Activated effector memory CD4-positive, alpha-beta T cell treated with anti-CD3 and anti-CD28 coated beads, Interleukin-2, amount 50 U/mL, for 16 hours (primary cell): ENCODE measurements at places on chromosomes 4 and X.

GRCh38 chrX:6134255-6134654 is 94.4 kb downstream of the NLGN4X start:
- no peak for DNase-seq

GRCh38 chr4:88697141-88697540 is 488 bp downstream of the NAP1L5 start:
- no peak for DNase-seq

- peak; percentile 91 for DNase-seq
Measured at GRCh38 chr4:7802093-7802726, 137.5 kb downstream of the AFAP1 start.

- DNase-seq, result peak; percentile 66
Measured at GRCh38 chrX:47662144-47662657, 3.2 kb upstream of the UXT start.

DNA sequence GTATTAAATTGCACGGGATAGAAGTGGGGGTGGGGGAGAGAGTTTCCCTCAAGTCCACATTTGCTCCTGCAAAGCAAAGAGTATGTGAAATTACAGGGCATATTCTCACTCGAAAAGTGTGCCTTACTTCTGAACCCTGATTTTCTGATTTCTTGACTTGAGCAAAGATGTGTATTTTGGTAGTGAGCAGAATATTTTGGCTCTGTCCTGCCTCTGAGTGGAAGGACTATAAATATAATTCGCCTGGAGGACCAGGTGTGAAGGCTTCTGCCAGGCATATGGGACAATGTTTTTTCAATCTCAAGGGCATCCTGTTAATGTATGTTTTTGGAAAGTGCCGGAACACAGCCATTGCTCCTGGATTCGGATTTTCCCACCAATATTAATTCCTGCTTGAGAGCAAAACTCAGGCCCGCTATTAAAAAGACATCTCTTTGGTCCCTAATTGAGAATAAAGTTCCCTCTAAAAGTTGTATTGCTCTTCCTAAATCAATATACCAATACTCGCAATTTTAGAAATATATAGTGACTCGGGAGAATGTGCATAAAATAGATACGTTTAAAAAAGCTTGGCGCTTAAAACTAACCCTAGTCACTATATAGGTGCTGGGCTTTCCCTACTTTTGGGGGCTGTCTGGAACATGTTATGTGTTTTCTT is 15.3 kb upstream of the PITX2 start:
- DNase-seq, result no peak
